Activated T-helper 1 cell treated with anti-CD3 and anti-CD28 coated beads, Interleukin-2, amount 50 U/mL, for 16 hours (primary cell): ENCODE measurements at places on chromosomes 1 and 21.

- DNase-seq: no peak
These were observed 34.8 kb downstream of the CRYAA start for GRCh38 chr21:43203591-43203990.

DNA sequence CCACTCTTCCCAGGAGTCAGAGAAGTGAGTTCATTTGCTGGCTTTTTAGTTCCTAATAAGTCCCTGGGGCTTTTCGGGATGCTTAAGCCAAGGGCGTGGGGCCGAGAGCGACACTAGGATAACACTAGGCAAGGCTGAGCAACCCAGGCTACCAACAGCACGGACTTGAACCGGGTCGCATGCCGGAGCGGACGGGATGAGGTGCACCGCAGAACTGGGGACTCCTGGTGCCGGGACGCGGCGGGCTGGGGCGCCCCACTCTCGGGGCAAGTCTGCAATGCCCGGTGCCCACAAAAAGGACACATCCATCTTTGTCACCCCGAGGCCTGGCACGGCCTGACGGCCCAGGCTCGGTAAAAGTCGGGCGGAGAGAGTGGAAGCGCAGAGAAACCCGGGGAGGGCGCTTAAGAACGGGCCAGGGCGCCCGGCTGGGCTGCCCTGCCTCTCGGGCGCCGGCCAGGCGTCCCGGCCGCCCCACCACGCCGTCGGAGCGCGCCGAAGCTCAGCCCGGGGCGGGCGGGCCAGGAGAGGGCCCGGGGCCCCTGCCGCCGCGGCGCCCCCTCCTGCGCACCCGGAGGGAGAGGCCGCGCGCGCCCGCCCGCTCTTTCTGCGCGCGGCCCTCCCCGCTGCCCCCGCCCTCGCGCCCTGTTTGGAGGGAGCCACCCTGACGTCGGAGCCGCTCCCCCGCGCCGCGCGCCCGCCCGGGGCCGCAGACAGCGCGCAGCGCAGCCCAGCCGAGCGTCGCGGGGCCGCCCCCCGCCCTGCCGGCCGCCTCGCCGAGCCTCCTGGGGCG is at the start of gene NBL1:
NBL1 (plus strand) TSS at position 710 of the 793 bp plus-strand sequence. CDS start 10,720 bp downstream, outside the sequence.
- DNase-seq: peak; percentile 64

DNA sequence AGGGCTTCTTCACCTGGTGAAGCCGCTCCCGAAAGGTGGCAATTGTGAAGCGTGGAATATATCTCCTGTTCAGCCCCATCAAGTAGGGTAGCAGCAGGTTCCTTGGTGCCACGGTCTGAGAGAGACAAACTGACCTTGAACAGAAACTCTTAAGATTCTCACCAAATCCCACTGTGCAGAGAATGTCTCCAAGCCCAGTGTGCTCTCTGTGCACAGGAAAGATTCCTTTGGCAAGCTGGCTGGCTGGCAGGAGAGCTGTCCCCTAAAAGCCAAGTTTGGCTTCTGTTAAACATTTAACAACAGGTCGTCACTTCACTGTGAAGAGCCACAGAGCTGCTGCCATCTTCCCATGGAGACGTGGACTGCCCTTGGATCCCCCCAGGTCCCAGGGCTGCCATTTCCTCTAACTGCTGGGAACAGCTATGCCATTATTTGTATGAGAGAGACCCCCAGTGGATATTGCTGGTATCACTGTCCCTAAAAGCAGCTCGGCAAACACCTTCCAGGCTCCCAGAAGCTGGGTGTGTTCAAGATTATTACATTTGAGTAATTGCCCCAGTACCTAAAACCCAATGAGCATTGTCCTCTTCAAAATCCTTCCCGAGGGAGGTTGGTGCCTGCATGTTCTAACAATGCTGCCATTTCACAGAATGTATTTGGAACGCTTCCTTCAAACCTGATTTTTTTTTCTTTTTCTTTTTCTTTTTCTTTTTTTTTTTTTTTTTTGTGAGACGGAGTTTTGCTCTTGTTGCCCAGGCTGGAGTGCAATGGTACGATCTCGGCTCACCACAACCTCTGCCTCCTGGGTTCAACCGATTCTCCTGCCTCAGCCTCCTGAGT is 71.8 kb downstream of the CD58 start:
- DNase-seq: no peak

GRCh38 chr1:67970088-67970487 is 80.3 kb downstream of the DIRAS3 start:
- no peak for DNase-seq

- no peak for DNase-seq
These were observed 11.1 kb downstream of the VANGL2 start for GRCh38 chr1:160411271-160412027.
